ENCODE measurements at places on chromosomes 2 and 18.

DNA sequence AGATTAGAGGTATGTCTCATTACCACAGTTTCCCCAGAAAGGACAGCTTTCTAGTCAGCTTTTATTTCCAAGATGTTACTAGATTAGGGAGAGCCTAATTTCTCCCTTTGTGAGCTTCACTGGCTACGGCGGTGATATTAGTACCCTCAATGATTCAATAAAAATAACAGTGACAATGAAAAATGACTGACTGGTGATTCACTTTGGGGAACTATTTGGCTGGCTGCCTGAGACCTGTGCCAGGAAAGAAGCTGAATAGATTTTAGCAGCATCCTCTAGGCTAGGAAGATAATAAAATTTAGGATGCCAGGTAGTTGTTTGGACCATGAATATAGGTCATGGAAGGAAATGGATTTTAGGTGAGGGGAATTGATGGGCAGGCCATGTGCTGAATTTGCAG, 178.7 kb downstream of the FMNL2 start:
- no peak for DNase-seq

- DNase-seq = no peak
These were observed 40.1 kb downstream of the NRP2 start for GRCh38 chr2:205722283-205722918.

- no peak for DNase-seq
These were observed 27.0 kb upstream of the LPIN1 start for GRCh38 chr2:11719230-11719977.

DNA sequence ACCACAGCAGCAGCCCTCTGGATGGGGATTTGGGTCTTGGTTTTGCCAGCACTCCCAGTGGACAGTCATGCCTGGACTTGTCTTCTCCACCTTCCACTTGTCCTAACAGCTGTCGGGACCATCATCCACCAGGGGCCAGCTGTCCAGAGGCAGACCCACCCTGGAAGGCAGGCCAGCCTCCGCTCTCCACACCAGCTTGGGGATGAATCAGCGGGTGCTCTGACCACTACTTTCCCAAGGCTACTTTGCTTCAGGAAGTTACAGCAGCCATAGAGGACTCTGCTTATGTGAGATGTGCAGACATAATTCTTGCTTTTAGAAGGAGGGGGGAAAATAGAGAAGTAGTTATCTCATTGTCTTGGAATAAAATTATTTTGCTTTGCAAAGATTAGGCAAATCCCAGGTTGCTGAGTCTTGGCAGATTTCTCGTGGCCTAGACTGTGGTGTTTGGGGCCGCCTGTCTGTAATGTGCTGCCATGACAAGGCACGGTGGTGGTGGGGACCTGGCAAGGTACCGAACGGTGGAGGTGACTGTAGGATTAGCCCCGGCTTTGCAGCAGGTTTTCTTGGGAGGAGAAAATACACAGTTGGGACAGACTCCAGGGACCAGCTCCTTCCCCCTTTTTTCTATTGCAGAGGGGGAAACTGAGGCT, 148.7 kb downstream of the AGAP1 start:
- no peak for DNase-seq

DNA sequence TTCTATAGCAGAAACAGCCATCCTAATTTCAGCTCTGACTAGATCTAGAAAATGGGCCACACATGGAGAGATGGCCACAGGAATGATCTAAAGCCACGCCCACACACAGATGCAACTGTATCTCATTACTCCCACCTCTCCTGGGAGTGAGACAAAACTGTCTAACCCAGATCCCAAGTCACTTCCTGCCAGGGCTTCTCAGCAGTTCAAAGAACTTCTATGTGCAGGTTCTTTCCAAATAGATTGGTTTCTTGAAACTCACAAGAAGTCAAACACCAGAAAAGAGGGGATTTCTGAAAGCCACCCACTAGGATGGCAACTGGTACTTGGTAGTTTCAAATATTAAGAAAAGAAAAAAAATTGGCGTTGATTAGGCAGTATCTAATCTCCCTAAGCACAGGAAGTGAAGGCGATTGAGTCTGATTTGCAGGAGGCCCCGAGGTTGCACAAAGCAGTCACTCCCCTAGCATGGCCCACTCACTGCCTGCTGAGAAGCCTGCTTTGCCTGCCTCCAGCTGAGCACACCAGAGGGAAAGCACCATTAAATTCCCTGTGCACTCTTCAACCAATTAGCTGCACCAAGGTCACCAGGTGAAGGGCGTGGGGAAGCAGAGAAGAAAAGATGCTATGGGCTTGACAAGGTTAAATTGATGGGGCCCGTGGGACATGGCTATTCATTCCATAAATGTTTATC, 51.1 kb downstream of the PAPOLG start:
- DNase-seq = peak; percentile 44

DNA sequence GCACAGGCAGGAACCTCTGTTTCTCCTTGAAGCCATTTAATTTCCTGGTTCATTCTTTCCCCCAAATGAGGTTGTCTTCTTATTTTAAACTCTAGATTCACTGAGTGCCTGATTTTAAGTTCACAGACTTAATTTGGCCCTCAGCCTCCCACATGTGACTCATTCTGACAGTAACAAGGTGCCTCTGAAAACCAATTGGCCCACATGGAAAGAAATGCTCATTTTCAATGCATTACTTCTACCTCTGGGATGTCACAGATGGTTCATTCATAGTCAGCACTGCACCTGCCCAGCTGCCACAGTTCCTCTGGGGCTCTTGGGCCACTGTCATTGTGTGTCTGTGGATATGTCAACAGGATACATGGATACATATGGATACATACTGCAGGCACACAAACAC, 140.4 kb upstream of the CAPN13 start:
- no peak for DNase-seq

GRCh38 chr2:137049518-137049917, 284.2 kb downstream of the THSD7B start:
- DNase-seq = no peak

DNA sequence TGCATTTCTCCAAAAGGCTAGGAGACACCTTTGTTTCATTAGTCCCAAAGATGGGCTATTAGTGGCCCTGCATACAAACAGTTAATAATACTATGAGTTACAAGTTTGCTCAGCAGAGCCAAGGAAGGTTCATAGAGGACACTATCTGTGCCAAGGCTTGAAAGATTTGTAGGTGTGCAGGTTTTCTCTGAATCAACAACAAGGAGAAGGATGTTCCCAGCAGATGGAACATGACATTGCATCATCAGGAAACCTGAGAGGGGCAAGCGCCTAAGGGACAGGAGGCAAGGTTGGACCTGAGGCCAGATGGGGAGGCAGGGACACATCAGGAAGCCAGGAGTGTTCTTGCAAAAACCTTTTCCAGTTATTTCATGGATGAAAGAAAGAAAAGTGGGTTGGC, 35.4 kb upstream of the STK17B start:
- no peak for DNase-seq

GRCh38 chr2:44952143-44952805, 10.8 kb downstream of the SIX3 start:
- no peak for DNase-seq

All from activated CD4-positive, CD25-positive, alpha-beta regulatory T cell treated with anti-CD3 and anti-CD28 coated beads, Interleukin-2, amount 50 U/mL, for 72 hours (primary cell).